AG09309 (cell line): ENCODE measurements at places on chromosomes 7 and 10.

- no peak for DNase-seq
Measured at GRCh38 chr7:22487978-22488642, 11.9 kb downstream of the STEAP1B start.

GRCh38 chr10:59006511-59007306 is 169.7 kb upstream of the PHYHIPL start:
- DNase-seq = peak; percentile 38

DNA sequence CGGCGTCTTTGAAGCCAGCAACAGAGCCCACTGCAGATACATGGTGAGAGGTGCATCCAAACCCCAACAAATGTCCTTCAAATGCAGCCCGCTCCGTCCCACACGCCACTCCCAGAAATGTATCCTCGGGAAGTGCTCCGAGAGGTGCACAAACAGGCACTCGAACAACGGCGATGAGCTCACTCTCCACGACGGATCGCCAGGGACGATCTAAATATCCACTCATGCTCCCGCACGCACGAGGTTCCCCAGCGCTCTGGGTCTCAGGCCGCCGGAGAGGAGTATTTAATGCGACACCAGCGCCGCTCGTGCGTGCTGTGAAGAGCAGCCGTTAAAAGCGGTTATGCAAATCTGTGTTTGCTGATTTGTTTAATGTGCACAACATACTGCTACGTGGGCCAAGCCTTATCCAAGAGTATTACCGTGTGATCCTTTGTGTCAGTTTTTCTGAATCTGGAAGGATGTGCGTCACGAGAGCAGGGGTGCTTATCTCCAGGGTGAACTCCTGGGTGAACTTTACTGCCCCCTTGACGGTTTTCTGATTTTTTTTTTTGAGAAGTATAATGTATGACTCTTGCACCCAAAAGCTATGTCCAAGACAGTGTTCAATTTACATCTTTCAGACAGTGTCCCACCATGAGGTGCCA is 48.5 kb upstream of the PPP2R2D start:
- DNase-seq = no peak

GRCh38 chr10:9615189-9615588 is 1402.5 kb upstream of the CELF2 start:
- DNase-seq = no peak

- DNase-seq = no peak
Measured at GRCh38 chr7:131087756-131088658, 239.7 kb upstream of the MKLN1 start.

DNA sequence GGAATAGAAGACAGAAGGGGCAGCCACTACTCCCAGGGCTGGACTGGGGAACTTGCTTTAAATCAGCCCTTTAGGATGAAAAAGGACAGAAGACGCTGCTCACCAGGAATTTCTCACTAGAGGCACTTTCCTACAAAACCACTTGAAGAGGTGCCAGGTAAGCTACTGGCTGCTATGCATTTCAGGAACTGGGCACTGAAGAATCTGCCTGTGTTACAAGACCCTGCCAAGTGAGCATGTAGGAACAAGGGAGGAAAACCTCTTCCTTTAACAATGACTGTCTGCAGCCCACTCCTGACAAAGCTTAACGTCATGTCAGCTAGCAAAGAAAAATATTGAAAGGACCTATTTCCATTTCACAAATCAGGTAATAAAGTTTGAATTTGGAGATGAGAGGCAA is 5.8 kb upstream of the AGMO start:
- DNase-seq = no peak

DNA sequence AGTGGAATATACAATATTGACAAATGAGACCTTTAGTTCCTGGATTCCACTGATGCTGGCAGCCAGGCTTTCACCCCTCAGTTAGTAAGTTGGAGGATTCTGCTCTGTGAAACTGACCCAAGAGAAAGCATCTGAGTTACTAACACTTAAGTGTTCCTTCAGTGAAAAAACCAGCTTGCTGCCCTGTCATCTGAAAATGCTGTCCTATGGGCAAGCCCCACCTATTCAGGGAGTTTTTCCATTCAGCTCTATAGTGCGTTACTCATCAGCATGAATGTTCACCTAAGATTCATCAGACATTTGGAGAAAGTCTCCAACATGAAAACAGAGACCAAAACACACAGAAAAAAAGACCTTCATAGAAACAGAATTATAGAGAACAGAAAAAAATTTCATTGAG is 37.9 kb downstream of the PRPF18 start:
- no peak for DNase-seq

- DNase-seq = no peak
Measured at GRCh38 chr7:82032901-82033300, 263.1 kb upstream of the HGF start.

- DNase-seq = no peak
Measured at GRCh38 chr7:142010952-142011548, 15.4 kb downstream of the MGAM start.

DNA sequence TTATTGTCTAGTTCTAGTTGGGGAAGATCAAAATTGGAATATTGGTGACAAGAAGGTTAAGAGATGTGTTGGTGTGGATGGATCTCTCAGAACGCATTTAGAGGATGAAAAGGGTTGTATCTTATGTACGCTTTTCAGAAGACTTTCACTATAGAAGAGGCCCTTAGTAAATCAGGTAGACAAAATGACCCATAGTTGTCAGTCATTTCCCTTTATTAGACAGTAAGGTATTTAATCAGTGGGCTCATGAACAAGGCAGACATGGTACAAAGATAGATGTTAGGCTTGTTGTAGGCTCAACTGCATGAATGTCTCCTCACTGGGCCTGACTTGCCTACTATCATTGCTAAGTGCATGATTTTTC is 359.2 kb downstream of the PHF14 start:
- DNase-seq = no peak

GRCh38 chr7:130095812-130096211 is 25.5 kb downstream of the KLHDC10 start:
- DNase-seq = peak; percentile 17

DNA sequence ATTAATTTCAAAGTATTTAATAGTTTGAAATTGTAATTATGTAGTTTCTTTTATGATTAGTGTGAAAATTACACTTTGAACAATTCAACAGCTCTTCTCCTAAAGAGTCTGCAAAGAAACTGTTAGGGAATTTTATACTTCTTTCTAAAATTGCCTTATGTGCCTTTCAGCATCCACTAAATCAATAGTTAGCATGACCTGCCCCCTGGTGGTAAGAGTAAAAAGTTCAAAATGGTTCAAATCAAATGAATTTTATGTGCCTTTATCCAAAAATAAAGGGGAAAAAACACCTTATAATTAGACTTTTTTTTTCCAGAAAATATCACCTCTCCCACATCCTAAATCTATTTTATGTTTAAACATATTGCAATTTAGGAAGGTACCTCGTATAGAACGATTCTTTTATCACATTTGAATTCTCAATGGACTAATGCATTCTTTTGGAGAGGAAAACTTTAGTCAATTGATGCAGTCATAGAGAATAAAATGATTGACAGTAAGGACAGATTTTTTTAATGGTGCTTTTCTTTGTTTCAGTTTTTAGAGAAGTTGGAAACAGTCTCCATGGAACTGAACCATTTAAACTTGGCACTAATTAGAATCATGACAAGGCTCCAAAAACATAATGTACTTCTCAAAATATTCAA is 163.7 kb downstream of the SEMA3D start:
- DNase-seq = no peak

DNA sequence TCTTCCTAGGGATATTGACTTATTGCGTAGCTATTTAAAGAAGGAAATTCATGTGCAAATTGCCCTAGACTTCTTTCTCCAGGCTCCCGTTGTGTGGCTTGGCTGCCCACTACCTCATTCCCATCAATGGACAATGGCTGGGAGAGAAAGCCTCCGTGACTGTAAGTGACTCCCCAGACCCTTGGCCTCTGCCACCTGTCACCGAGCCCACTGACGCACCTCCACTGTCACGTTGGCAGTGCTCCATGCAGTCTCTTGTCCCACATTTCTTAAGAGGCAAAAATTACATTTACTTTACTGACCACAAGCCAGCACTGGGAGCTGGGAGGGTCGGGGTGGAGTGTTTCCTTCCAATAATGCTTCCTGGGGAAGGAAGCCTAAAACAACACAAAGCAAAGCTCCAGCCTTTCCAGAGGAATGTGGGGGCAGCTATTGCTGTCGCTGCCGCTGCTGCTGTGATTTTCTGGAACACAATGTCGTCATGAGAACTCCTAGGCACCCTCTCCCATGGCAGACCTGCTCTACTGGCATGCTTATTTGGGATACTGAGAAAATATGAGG is 89.7 kb upstream of the STEAP1B start:
- no peak for DNase-seq

DNA sequence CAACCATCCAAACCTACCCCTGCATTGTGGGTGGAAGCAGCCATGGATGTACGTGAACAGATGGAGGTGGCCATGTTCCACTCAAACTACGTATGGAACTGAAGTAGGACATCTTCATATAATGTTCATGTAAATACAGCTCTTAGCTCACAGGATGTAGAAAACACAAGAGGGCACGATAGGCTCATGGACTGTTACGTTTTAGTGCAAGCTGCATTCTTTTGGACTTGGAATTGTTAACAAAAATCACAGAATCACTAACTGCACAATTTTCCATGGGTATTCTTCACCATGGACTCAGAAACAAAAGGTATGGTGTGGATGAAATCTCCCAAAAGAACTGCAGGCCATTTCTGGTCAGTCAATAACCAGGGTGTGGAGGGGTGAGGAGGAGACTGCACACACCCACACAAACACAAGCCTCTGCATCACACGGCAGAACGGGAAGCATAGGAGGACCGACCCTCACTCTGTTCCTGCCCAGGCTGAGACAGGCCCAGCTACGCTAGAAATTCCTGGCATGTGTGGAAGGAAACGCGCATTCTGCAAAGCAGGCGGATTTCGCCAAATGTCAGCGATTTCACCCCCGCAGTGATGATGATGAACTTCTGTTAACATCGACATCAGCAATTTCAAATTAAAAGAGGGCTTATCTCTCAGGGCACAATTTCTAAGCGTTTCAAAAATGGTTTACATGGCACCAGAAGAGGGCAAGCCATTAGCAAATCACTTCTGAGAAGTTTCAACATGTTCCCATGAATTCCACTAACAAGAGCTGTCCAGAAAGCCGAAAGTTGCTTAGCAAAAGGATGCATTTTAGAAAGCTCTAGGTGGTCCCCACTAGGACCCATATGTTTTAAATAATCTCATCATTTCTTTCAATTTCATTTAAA is 149.0 kb downstream of the TNS3 start:
- DNase-seq = no peak

GRCh38 chr10:48681740-48682139 is 2.9 kb upstream of the WDFY4 start:
- DNase-seq = no peak

GRCh38 chr7:69377191-69377590 is 221.1 kb upstream of the AUTS2 start:
- DNase-seq = no peak

GRCh38 chr7:12297283-12298108 is 86.4 kb downstream of the TMEM106B start:
- DNase-seq = no peak

- no peak for DNase-seq
Measured at GRCh38 chr10:132101529-132101928, 35.8 kb downstream of the JAKMIP3 start.
